ENCODE measurements at places on chromosomes 2 and 18.

DNA sequence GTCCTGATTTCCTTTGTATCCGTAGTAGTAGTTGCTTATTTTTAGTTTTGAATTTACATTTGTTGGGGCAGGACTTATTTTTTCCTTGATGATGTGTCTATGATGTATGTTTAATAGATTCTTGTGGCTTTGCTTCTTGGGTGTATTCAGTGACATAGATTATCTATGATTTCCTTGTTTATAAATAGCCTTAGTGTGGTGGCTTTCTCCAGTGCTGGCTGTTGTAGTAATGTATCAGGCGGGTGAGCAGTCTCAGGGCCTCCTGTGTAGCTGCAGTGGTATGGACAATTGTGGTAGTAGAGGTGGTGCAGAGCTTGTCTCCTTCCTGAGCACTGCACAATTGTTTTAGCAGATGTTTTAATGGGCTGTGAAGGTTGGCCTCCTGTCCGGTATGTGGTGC is 60.5 kb downstream of the SMCHD1 start:
- H3K4me3 ChIP-seq = no peak overlapping the region
- no peak overlapping the region for H3K27ac ChIP-seq
- H3K4me1 ChIP-seq = peaks cover 1% of the 10 kb centered on the region
- peaks cover 33% of the 10 kb centered on the region for H3K36me3 ChIP-seq

DNA sequence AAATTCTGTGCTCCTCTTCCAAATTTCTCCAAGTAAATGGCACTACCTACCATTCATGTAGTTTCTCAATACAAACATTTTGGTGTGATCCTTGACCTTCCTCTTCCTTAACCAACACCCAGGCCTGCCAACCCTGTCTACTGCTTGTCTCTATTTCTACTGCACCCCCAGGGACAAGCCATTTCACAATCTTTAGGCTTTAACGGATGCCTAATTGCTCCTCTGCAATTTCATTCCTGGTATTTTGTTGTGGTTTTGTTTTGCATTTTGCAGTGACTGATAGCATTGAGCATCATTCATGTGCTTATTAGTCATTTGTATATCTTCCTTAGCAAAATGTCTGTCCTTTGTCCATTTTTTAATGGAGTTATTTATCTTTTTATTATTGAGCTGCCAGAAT is 10.0 kb downstream of the FAP start:
- DNase-seq = no peak
- no peak overlapping the region for H3K4me3 ChIP-seq
- peaks cover under 1% of the 10 kb centered on the region for H3K27me3 ChIP-seq
- H3K27ac ChIP-seq = no peak overlapping the region
- no peaks in the 10 kb centered on the region for H3K4me1 ChIP-seq

- no peak for DNase-seq
- no peak overlapping the region for H3K4me3 ChIP-seq
- H3K27me3 ChIP-seq = no peaks in the 10 kb centered on the region
- H3K27ac ChIP-seq = no peak overlapping the region
- H3K4me1 ChIP-seq = peaks cover 6% of the 10 kb centered on the region
Observed at GRCh38 chr2:20173496-20174402, 51.2 kb downstream of the SDC1 start.

- no peak overlapping the region for H3K4me3 ChIP-seq
- no peak overlapping the region for H3K27ac ChIP-seq
- no peak for DNase-seq
- H3K4me1 ChIP-seq = no peaks in the 10 kb centered on the region
- H3K36me3 ChIP-seq = no peaks in the 10 kb centered on the region
- no peaks in the 10 kb centered on the region for H3K27me3 ChIP-seq
Observed at GRCh38 chr18:34467058-34467457, 242.3 kb upstream of the NOL4 start.

- peak overlapping the region; percentile 66 for H3K4me3 ChIP-seq
- H3K27me3 ChIP-seq = peaks cover under 1% of the 10 kb centered on the region
- H3K27ac ChIP-seq = peak overlapping the region; percentile 97
- H3K36me3 ChIP-seq = peaks cover 17% of the 10 kb centered on the region
- DNase-seq = peak; percentile 40
Observed at GRCh38 chr18:58863539-58864145, 1.0 kb upstream of the ZNF532 start.

GRCh38 chr2:118375907-118376485 is 287.7 kb downstream of the INSIG2 start:
- H3K36me3 ChIP-seq = no peaks in the 10 kb centered on the region
- H3K27ac ChIP-seq = no peak overlapping the region
- H3K4me3 ChIP-seq = no peak overlapping the region
- H3K27me3 ChIP-seq = peaks cover 33% of the 10 kb centered on the region
- peaks cover 6% of the 10 kb centered on the region for H3K4me1 ChIP-seq

GRCh38 chr18:28149810-28150420 is 27.0 kb downstream of the CDH2 start:
- no peak overlapping the region for H3K4me3 ChIP-seq
- H3K27me3 ChIP-seq = no peaks in the 10 kb centered on the region
- no peak for DNase-seq
- no peaks in the 10 kb centered on the region for H3K36me3 ChIP-seq
- peaks cover 75% of the 10 kb centered on the region for H3K4me1 ChIP-seq

GRCh38 chr2:168392024-168392423 is 64.0 kb upstream of the CERS6 start:
- no peak for DNase-seq
- peaks cover 2% of the 10 kb centered on the region for H3K4me1 ChIP-seq
- H3K27ac ChIP-seq = no peak overlapping the region
- no peaks in the 10 kb centered on the region for H3K27me3 ChIP-seq
- H3K36me3 ChIP-seq = no peaks in the 10 kb centered on the region
- no peak overlapping the region for H3K4me3 ChIP-seq

GRCh38 chr2:252001-252602 is 11.7 kb downstream of the SH3YL1 start:
- H3K4me3 ChIP-seq = no peak overlapping the region
- H3K4me1 ChIP-seq = peaks cover 13% of the 10 kb centered on the region
- DNase-seq = no peak

- peaks cover 41% of the 10 kb centered on the region for H3K27me3 ChIP-seq
- H3K4me1 ChIP-seq = peaks cover 17% of the 10 kb centered on the region
- H3K36me3 ChIP-seq = peaks cover 1% of the 10 kb centered on the region
Observed at GRCh38 chr18:47737956-47738355, 192.5 kb downstream of the SMAD2 start.

- no peak overlapping the region for H3K4me3 ChIP-seq
- no peaks in the 10 kb centered on the region for H3K4me1 ChIP-seq
- no peaks in the 10 kb centered on the region for H3K27me3 ChIP-seq
- no peak overlapping the region for H3K27ac ChIP-seq
Observed at GRCh38 chr2:7593360-7593759, 676.1 kb downstream of the RNF144A start.

DNA sequence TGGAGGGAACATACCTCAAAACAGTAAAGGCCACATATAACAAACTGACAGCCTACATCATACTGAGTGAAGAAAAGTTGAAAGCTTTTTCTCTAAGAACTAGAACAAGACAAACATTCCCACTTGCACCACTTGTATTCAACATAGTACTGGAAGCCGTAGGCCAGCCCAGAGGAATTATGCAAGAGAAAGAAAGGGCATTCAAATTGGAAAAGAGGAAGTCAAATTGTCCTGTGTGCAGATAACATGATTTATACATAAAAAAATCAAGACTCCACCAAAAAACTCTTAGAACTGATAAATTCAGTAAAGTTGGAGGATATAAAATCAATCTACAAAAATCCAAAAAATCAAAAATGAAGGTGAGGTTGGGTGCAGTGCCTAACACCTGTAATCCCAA is 8.0 kb upstream of the KDM3A start:
- no peaks in the 10 kb centered on the region for H3K4me1 ChIP-seq
- DNase-seq = no peak
- H3K36me3 ChIP-seq = peaks cover under 1% of the 10 kb centered on the region
- no peak overlapping the region for H3K4me3 ChIP-seq
- H3K27me3 ChIP-seq = peaks cover 34% of the 10 kb centered on the region

DNA sequence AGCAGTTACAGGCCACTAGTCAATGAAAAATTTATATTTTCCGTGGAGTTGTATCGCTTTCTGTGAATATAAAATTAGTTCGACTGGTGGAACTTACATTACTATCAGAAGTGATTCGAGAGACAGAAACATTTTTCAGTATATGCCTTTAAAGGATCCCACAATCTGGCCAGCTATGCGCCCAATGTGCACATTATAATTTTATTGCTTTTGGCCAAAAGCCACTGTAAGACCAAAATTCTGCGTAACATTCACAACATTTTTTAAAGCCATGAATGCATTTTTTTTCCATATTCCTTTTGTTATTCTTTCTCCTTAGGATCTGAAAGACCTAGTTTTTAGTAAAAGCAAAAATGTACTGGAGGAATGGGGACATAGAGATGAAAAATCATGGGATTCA is 131.0 kb upstream of the CHAC2 start:
- no peaks in the 10 kb centered on the region for H3K36me3 ChIP-seq
- no peaks in the 10 kb centered on the region for H3K4me1 ChIP-seq
- no peak overlapping the region for H3K4me3 ChIP-seq
- H3K27me3 ChIP-seq = no peaks in the 10 kb centered on the region
- no peak for DNase-seq
- no peak overlapping the region for H3K27ac ChIP-seq

DNA sequence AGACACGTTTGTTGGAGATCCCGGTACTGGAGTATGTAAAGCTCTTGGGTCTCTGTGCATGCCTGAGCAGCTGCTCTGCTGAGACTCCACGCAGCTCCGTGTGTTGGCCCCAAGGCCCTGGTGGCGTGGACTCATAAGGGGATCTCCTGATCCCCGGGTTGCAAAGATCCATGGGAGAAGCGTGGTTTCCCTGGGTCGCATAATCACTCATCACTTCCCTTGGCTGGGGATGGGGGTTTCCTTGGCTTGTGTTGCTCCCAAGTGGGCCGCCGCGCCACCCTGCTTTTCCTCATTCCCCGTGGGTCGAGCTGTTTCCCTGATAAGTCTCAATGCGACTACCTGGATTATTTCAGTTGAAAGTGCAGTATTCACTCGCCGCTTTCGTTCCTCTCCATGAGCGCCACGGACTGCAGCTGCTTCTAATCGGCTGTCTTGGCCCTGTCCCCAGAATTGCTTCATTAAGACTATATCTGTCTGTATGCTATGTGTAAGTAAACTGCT is 76.0 kb downstream of the EPC2 start:
- H3K27ac ChIP-seq = peak overlapping the region; percentile 75
- peaks cover 42% of the 10 kb centered on the region for H3K36me3 ChIP-seq
- no peak for DNase-seq
- no peak overlapping the region for H3K4me3 ChIP-seq

DNA sequence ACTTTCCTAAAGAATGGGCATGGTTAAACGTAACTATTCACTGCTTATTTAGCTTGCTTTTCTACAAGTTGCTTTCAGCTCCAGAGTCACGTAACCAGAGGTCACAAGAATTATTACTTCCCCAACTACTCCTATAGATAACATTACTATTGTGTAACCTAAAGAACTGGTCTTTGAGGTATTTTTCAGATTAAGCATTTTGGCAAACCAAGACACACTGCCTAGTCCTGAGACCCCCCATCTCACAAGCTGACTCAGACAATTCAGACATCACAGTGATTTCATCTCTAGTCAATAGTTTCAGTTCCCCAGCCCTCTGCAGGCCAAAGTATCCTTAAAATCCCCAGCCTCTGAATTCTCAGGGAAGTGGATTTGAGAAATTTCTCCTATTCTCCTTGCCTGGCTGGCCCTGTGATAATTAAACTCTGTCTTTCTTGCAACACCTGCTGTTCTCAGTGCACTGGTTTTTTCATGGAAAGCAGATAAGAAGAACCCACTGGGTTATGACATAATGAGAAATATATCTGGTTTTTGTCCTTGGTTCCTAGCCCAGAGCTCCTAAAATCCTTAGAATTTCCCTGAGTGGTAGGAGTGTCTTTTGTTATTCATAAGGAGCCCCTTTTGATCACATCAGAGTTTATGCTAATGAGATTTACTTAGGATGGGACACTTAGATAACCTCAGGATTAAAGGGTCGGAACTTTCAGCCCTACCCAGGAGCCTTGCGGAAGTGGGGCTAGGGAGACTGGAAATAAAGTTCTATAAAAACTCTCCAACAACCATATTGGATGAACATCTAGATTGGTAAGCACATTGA is 1310.8 kb upstream of the CHAC2 start:
- H3K27ac ChIP-seq = no peak overlapping the region
- peaks cover 4% of the 10 kb centered on the region for H3K4me1 ChIP-seq
- H3K4me3 ChIP-seq = no peak overlapping the region
- H3K27me3 ChIP-seq = no peaks in the 10 kb centered on the region
- no peaks in the 10 kb centered on the region for H3K36me3 ChIP-seq

- no peaks in the 10 kb centered on the region for H3K27me3 ChIP-seq
- DNase-seq = no peak
- H3K4me3 ChIP-seq = no peak overlapping the region
- peak overlapping the region; percentile 27 for H3K27ac ChIP-seq
- no peaks in the 10 kb centered on the region for H3K4me1 ChIP-seq
- peaks cover 62% of the 10 kb centered on the region for H3K36me3 ChIP-seq
Observed at GRCh38 chr2:238077292-238077691, 16.5 kb downstream of the SCLY start.

DNA sequence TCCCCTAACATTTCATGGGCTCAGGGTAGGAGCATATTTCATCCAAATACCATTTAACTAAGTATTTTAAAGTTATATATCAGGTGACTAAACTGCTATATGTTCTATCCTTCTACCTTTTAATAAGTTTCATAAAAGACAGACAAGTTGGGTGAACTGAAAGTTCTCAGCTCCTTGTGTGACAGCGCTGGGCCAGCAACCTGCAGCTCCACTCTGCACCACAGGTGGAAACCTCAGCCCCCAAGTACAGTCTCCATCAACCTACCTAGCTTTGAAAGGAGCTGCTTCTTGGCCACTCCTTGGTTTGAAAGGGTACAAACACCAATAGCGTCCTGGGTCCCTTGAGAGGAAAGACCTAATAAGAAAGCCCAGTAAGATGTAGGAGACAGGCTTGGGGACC is 177.9 kb downstream of the PDE1A start:
- no peaks in the 10 kb centered on the region for H3K27me3 ChIP-seq
- DNase-seq = no peak
- H3K4me1 ChIP-seq = no peaks in the 10 kb centered on the region
- H3K36me3 ChIP-seq = no peaks in the 10 kb centered on the region
- H3K27ac ChIP-seq = no peak overlapping the region

GRCh38 chr2:143823296-143823695 is 694.1 kb downstream of the ARHGAP15 start:
- H3K4me1 ChIP-seq = no peaks in the 10 kb centered on the region
- peaks cover 10% of the 10 kb centered on the region for H3K27me3 ChIP-seq
- H3K4me3 ChIP-seq = no peak overlapping the region
- no peaks in the 10 kb centered on the region for H3K36me3 ChIP-seq
- DNase-seq = no peak

- H3K4me1 ChIP-seq = peaks cover 5% of the 10 kb centered on the region
- H3K36me3 ChIP-seq = no peaks in the 10 kb centered on the region
- H3K4me3 ChIP-seq = no peak overlapping the region
- no peaks in the 10 kb centered on the region for H3K27me3 ChIP-seq
- no peak for DNase-seq
Observed at GRCh38 chr2:42513252-42513918, 19.6 kb upstream of the KCNG3 start.

GRCh38 chr2:218398437-218399390 is 954 bp upstream of the CTDSP1 start:
- H3K27ac ChIP-seq = peak overlapping the region; percentile 85
- peak; percentile 51 for DNase-seq
- H3K4me3 ChIP-seq = peak overlapping the region; percentile 92
- peaks cover 14% of the 10 kb centered on the region for H3K4me1 ChIP-seq
- peaks cover 3% of the 10 kb centered on the region for H3K36me3 ChIP-seq

GRCh38 chr2:126653761-126654160 is 2.2 kb upstream of the GYPC start:
- no peak overlapping the region for H3K27ac ChIP-seq
- no peak overlapping the region for H3K4me3 ChIP-seq
- no peak for DNase-seq
- peaks cover 12% of the 10 kb centered on the region for H3K27me3 ChIP-seq
- no peaks in the 10 kb centered on the region for H3K36me3 ChIP-seq
